ENCODE measurements at places on chromosomes 13 and 19.

DNA sequence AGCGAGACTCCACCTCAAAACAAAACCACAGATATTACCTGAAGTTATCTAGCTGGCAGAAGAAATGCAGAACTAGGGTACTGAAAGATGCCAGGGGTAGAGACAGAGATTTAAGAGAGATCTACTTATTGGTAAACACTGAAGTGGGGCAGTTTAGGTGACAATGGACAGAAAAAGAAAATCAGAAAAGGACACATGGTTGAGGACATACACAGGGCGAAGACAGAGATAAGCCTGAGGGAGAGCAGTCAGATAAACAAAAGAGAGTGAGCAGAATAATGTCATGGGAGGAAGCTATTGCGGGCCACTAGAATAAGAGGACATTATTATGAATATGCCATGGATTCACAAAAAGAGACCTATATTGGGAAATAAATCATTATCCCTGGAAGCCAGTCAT is 3.3 kb downstream of the NEK5 start:
- no peak for DNase-seq

GRCh38 chr19:43751466-43752220 is 3.1 kb downstream of the SMG9 start:
- no peak for DNase-seq

- DNase-seq: no peak
Observed at GRCh38 chr19:6034512-6034911, 56.6 kb upstream of the RANBP3 start.

- no peak for DNase-seq
Observed at GRCh38 chr19:35743640-35744429, 1.4 kb downstream of the U2AF1L4 start.

DNA sequence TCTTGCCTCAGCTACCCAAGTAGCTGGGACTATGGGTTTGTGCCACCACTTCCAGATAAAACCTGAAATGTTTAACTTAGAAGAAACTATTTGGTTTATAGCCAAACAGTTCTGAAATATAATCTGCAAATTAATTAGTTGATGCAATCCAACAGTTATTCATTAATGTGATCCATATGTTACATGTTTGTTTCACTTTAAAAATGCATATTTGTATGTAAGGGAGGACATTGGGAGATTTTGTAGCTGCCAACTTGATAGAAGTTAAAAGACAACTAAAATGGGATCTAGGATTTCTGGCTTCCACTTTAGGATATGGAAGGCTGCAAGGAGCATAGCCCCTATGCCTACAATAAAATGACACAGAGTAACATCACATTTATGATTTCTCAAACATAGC is 532.5 kb upstream of the SLC10A2 start:
- DNase-seq: no peak

GRCh38 chr19:34998777-34999497 is 1.2 kb upstream of the GRAMD1A start:
- DNase-seq: no peak

DNA sequence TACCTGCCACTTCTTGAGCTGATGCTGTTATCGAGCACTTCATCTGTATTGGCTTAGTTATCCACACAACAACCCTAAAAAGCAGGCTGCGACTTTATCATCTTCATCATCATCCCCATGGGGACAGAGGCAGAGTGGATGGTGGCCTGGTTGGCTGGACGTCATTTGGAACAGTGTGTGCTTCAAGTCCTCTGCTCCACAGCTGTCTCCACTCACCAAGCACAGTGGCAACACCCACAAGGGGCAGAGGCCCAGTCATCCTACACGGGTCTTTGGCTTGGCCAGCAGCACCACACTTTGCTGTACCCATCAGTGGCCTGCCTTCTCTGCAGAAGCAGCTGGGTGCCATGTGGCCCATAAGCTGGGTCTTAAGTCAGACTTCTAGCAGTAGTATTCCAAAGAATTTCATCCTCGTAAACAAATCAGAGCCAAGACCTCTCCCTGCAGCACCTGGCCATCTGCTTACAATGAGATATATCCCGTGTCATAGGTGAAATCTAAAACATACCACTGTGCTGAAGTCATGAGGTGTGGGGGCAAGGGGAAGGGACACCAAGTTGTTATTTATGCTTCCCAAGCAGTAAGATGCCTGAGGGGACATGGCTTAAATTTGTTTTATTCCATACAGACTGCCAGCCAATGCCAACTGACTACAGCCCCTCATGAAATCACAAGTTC is 47.9 kb upstream of the EPHX3 start:
- no peak for DNase-seq

GRCh38 chr19:48493718-48494401 is 17.8 kb downstream of the LMTK3 start:
- no peak for DNase-seq

GRCh38 chr13:51501592-51502152 is 48.8 kb upstream of the INTS6 start:
- peak; percentile 74 for DNase-seq

- no peak for DNase-seq
Observed at GRCh38 chr19:6038634-6039405, 60.9 kb upstream of the RANBP3 start.

- DNase-seq: no peak
Observed at GRCh38 chr13:26497968-26498511, 59.4 kb upstream of the WASF3 start.

DNA sequence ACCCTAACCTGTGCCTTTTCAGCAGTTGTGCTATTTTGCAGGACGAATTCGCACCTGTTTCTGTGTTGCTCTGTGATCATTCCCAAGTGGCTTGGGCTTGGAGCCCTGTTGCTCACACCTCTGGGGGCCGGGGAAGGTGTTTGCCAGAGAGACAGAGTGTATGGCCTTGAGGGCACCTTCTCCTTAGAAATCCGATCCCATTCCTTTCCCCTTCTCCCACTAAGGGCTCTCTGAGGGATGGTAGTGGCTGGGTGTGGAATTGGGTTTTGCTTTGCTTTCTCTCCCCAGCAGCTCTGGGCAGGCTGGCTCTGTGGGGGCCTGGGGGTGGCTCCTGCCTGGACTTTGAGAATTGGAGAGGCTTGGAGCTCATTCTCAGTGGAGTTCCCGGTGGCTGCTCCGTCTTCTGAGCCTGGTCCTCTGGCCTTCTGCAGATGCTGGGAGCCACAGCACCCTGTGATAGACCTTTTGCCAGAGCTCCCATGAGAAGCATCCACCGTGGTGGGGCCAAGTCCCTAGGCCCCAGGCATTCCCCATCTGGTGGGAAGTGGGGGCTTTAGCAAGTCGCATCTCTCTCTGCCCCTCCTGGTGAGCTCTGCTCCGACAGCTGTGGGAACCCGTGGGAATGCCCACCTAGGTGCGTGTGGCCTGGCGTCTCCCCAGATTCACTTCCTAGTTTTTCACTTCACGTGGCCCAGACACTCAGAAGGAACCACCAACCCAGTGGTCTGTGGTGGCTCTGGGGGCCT is 26.1 kb downstream of the ATP11A start:
- DNase-seq: no peak

- DNase-seq: no peak
Observed at GRCh38 chr19:56725829-56726424, 54.4 kb upstream of the ZNF835 start.

GRCh38 chr13:65921933-65922332 is 1308.2 kb downstream of the PCDH9 start:
- no peak for DNase-seq

DNA sequence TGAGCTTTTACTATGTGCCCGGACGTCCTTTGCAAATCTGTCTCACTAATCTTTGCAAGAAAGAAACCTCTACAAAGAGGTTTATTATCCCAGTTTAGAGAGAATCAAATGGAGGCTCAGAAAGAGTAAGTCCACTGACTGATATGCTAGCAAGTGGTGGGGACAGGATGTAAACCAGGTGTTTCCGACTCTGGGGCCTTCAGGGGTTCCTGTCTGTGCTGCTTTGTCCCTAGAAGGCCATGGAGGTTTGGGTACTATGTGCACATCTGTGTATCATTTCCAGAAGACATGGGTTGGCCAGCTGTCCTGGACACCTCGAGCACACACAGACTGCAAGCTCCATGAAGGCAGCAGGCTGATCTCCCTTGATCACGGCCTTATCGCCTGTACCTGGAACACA is 1.2 kb upstream of the KPTN start:
- DNase-seq: no peak

DNA sequence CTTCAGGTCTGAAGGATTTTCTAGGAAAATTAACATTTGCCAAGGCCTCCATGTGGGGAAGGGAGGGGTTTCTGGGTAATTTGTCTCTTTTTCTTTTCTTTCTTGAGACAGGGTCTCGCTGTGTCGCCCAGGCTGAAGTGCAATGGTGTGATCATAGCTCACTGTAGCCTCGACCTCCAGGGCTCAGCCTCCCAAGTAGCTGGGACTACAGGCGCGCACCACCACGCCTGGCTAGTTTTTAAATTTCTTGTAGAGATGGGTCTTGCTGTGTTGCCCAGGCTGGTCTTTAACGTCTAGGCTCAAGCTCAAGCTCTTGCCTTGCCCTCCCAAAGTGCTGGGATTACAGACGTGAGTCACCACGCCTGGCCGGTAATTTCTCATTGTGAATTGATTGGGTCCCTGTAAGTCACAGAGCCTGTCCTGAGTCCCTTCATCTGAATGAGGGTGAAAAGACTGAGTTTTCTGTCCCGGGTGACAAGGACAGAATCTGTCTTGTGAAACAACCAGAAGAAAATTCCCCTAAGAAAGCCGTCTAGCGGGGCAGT is 10.0 kb upstream of the SPC24 start:
- DNase-seq: no peak

DNA sequence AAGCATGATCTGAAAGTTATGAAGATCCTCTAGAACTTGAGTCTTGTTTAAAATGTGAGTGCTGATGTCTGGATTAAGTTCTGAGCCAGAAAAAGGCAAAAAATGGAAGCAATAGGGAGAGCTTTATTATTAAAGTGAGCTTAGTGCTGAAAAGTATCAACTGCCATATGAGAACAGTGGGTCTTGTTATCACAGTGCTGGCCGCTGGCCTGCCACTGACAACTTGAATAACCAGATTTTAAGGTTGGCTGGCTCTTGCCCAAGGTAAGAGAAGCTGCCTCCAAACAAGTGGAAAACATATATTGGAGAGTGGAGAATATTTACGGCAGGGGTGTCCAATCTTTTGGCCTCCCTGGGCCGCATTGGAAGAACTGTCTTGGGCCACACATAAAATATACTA is 33.9 kb downstream of the NUFIP1 start:
- DNase-seq: no peak

DNA sequence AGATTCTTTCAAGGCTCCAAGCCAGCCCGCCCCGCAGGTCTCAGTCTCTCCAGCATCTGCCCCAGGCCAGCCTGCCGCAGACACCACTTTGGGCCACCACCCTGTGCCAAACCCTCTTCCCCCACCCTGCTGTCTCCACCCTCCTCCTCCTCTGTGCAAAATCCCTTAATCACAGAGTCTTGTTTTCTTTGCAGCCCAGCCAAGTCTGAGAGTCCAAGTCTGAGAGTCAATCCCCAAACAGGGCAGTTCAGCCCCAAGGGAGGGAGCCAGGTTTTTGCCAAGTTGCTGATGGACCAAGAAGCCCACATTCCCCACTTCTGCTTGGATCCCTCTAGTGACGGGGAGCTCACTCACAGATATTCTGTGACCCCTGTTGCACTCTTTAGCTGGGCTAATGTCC is 3.1 kb downstream of the ADAMTS10 start:
- DNase-seq: no peak

- no peak for DNase-seq
Observed at GRCh38 chr19:10262771-10263170, 8.1 kb upstream of the ICAM1 start.

DNA sequence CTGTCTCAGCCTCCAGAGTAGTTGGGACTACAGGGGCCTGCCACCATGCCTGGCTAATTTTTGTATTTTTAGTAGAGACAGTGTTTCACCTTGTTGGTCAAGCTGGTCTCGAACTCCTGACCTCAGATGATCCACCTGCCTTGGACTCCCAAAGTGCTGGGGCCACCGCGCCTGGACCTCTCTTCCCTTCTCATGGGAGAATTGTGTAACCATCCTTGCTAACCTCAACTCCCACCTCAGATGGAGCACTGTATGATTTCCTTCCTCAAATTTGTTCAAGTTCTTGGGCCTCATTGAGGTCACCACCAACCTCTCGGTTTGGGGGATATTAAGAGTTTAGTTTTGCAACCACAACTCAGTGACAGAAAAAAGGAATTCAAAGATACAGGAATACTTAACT is 10.7 kb downstream of the LILRA5 start:
- DNase-seq: no peak

DNA sequence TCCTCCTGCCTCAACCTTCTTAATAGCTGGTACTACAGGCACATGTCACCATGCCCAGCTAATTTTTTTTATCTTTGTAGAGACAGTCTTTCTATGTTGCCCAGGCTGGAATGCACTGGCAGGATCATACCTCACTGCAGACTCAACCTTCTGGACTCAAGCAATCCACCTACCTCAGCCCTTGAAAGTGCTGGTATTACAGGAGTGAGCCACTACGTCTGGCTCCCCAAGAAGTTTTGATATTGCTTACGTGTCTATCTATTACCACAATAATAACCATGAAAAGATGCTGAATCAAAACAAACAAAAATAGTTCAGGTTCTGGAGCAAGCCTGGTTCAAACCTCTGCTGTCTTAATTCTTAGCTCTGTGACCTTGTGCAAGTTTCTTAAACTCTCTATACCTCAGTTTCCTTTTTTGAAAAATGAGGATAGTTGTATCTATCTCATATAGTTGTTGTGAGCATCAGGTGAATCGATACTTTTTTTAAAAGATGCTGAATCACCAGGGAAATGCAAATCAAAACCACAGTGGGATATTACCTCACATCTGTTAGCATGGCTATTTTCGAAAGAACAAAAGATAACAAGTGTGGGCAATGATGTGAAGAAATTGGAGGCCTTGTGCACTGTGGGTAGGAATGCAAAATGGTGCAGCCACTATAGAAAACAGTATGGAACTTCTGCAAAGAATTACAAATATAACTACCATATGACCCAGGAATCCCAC is 19.0 kb upstream of the LEUTX start:
- no peak for DNase-seq
